Neuronal stem cell (in vitro differentiated cells): ENCODE measurements at places on chromosomes 3 and 15.
A peak's percentile ranks its signal among the peaks of the same experiment; 100 is the strongest.

DNA sequence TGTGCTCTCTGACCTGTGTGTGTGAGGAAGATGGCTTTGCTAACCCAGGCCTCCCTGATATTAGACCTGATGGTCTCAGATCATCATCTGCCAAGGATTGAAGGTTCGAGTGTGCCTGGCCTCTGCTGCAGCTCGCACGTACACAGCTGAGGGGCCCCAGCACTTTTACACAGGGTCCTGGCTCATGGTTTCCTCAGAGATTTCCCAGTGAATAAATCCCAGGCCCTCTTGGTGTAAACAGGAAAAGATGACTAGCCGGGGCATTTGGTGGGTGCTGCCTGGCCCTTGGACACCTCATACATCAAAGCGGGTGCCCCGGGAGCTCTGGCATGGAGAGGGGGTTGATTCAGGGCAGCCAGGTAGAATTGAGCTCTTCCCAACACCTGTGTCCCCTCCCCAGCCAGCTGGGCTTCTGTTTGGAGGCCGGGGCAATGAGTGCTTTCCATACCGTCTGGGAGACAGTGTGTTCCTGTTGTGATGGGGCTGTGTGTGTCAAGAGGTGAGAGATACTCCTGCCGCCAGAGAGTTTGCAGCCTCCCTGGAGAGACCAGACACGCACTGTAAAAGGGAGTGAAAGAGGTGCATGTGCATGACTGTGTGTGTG, 72.5 kb upstream of the TLE3 start:
- DNase-seq = no peak

- DNase-seq = no peak
Observed at GRCh38 chr3:39143051-39143885, 10.1 kb downstream of the CSRNP1 start.

DNA sequence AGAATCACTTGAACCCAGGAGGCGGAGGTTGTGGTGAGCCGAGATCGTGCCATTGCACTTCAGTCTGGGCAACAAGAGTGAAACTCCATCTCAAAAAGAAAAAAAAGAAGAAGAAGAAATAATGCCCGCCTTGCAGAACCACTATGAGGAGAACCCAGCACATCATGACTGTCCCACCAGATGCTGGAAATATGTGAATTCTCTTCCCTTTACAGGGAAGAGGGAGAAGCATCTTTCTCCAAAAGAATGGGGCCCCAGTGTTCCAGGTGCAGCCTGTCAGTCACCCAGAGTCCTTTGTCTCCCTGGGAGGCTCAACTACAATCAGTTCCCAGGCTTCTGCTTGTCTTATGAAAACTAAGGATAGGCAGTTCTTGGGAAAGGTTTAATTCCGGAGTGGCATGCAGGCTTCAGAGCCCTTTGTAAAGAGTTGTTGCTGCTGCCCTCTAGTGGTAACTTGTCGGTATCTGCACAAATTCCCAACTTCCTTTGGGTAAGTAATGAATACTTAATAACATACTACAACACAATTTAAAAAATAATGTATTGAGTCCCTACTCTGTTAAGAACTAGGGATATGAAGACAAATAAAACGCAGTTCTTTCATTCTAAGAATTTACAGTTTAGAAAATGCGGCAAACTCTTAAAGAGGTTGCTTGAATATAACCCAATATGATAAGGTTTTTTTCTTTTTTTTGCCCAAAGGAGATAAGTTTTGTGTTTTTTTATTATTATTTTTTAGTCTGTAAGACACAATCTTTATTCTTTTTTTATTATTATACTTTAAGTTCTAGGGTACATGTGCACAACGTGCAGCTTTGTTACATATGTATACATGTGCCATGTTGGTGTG, 18.6 kb upstream of the TICRR start:
- peak; percentile 82 for DNase-seq

GRCh38 chr15:81304226-81304625, 19.7 kb downstream of the STARD5 start:
- DNase-seq = no peak

GRCh38 chr15:99320374-99321215, 69.3 kb downstream of the LRRC28 start:
- DNase-seq = no peak

- DNase-seq = no peak
Observed at GRCh38 chr15:95265419-95265997, 1034.1 kb downstream of the MCTP2 start.

DNA sequence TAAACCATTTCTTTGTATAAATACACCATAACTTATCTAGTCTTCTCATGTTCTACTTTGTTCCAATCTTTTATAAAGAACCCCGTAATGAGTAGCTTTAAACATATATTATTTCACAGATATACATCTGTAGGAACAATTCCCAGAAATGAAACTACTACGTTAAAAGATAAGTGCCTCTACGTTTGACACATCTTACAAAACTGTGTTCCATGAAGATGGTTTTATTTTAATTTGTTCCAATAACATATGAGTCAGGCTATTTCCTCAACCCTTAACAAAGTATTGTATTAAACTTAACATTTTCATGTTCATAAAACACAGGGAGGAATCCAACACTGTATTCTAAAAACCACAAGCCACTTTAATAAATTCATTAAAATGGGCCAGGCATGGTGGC, 52.9 kb downstream of the TRPM7 start:
- DNase-seq = no peak

- DNase-seq = no peak
Observed at GRCh38 chr15:63484433-63485186, 19.8 kb upstream of the USP3 start.

DNA sequence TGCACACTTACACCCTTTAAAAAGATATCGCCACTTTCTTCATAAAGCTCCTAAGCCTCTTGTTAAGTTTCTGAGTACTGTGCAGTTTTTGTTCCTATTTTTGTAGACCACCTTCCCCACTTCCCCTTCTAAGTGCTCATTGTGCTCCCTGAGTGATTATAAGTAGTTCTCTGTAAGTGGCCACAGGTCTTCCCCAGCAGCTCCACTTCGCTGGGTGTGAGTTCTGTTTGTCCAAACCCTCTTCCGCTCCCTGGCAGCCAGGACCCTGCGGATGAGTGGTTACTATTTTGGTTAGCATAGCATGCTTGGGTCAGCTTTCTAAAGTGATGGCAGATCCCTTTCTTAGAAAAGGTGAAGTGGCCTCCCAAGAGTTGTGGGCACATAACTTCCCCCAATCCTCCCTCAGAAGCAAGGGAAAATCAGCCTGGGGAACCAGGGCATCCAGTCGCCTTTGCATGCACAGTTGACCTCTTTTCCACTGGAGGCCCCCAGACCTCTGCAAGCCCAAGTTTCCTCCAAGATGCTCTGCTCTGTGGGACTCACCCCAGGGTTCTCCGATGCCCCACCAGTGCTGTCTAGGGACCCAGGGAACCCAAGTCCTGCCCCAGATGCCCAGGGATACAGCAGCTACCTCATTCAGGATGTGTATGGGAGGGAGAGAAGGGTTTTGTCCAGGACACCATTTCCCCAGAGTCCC, 69.6 kb downstream of the ATP10A start:
- no peak for DNase-seq

GRCh38 chr3:115099986-115100571, 47.0 kb downstream of the ZBTB20 start:
- DNase-seq = no peak

DNA sequence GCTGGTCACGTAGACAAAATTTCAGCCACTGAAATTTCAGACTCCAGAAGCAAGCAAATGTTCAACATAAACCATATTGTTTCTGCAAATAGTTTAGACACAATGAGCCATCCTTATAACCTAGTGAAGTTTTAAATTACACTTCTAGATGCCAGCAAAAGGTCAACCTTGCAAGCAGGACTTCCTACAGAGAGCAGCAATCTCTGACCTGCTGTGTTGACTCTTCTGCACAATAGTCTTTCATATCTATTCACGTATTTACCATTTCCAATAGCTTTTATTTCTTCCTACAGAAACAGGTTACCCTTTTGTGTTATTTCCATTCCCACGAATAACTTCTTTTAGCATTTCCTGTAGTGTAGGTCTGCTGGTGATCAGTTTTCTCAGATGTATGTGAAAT, 10.6 kb downstream of the LMLN start:
- no peak for DNase-seq

DNA sequence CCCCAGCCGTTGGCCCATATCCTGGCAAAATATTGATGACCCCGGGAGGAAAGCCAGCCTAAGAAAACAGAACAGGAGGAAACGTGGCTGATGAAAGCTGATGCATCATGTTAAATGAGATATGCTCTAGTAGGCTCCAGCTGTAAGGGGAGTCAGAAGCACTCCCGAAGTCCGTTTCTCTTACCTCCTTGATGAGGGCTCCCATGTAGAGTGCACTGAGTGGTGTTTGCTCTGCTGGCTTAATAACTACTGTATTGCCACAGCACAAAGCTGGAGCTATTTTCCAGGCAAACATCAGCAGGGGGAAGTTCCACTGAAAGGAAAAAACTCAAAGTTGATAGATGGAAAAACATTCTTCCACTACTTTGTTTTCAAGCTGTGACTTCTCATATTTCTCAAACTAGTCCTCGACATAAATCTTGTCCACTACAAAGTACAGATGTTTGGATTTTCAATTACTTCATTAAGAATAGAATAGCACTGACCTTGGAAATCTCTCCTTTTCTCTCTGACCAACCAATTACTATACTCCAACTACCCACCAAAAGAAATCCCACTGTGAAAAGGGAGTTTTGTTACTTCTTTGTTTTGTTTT, 72.7 kb downstream of the ALDH1A2 start:
- no peak for DNase-seq

DNA sequence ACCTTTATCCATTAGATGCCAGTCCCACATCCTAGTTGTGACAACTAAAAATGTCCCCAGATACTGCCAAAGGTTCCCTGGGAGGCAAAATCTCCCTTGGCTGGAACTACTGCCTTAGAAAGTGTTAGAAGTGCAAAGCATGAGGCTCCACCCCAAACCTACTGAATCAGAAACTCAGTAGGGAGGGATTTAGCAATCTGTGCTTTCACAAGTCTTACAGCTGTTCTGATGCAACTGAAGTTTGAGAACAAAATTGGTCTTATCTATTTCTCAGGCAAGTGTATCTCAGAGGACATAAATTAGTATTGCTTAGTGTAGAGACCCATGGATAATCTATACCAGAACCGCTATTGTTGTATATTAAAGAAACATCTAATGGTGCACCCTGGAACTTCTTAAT, 70.2 kb downstream of the CLDN1 start:
- no peak for DNase-seq

GRCh38 chr15:52551762-52552161, 17.1 kb downstream of the ARPP19 start:
- DNase-seq = no peak

DNA sequence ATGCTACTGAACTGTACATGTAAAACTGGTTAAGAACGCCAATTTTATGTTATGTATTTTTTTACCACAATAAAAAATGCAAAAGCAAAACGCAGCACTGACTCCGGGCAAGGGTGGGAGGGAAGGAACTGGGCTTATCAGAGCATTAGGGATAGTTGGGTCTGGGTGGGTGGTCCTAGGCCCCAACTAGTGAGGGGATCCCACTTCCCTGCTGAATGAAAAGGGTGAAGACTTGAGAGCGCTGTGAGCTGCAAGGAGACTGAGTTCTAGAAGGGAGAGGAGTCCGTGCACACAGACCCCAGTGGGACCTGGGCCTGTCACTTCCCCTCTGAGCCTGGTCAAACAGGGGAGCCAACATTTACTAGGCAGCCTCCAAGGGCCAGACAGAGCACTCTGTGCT, 98.6 kb downstream of the TPRA1 start:
- no peak for DNase-seq

DNA sequence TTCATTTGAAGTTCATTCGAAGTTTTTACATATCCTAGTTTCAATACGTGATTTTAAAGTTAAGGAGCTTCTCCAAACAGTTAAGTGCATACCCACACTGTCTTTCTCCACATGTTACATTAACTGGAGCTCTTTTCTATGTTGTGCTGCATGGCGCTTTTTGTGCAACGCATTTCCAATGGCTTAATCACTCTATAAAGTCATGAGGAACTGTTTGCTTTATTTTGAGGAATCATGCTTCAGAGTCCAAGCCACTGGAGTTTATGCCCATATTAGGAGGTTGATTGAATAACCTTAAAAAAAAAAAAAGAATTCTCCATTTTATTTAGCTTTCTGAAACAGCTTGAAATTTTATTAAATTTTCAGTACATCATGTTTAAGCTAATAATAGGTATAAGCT, 109.4 kb upstream of the MBNL1 start:
- no peak for DNase-seq

- peak; percentile 33 for DNase-seq
Observed at GRCh38 chr15:76185716-76186115, 125.6 kb downstream of the ETFA start.

- no peak for DNase-seq
Observed at GRCh38 chr15:75591655-75592364, 12.7 kb upstream of the PTPN9 start.
